ENCODE measurements at places on chromosomes 7 and 10.

DNA sequence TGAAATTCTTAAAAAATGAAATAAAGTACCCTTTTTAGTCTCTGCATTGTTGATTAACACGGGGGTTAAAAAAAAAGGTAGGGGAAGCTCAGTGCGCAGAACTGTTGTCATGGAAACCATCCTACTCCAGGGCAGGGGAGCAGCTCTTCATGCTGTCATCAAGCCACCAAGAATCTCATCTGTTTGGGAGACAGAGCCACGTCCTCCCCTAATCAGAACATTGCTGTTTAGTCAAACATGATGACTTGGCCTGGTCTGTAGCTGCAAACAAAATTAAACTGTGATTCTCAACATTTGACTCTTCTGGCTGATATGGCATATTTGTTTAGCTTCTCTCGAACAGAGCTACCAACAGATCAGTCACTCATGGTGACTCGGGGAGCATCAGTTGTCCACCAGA, 254.4 kb upstream of the KLF14 start:
- no peak for DNase-seq

DNA sequence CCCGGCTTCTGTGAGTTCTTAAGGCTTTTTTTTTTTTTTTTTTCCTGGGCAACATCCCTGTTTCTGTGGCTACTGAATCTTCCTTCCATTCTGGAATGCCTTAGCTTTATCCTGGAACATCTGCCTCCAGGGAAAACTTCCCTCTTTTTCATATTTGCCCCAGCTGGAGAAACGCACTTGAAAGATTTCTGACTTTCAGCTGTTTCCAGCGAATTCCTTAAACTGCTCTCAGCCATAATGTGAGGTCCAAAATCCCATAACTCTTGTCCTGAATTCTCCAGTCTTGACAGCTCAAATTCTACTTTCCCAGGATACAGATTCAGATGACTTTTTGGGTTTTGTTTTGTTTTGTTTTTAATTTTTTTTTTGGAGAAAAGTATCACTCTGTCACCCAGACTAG, 263.6 kb upstream of the AUTS2 start:
- DNase-seq = no peak

DNA sequence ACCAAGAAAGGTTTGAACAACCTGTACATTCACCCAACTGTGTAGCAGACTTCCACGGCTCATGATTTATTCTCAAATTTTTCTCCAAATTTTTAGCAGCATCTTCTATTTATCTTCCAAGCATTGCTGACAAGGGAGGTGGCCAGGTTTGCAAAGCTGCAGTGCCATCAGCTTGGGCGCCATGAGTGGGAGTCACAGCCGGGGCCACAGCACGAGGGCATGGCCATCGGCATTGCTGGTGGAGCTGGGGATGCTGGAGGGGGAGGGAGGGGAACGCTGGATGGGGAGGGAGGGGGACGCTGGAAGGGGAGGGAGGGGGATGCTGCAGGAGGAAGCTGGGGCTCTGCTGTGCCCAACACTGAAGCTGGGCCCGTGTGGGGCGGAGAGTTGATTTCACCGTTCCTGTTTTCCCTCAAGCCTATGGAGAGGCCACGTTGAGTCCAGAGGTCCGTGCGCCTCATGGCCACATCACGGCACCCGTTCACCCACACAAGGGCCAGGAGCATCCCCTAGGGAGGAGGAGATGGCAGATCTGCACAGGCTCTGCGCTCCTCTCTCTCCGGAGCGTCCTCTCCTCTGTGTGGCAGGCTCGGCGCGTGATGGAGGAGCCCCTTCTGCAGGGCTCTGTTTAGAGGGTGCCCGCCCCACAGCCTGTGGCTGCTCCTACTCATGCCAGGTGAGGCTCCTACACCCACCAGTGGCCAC, 520.2 kb downstream of the DNAJB6 start:
- no peak for DNase-seq

DNA sequence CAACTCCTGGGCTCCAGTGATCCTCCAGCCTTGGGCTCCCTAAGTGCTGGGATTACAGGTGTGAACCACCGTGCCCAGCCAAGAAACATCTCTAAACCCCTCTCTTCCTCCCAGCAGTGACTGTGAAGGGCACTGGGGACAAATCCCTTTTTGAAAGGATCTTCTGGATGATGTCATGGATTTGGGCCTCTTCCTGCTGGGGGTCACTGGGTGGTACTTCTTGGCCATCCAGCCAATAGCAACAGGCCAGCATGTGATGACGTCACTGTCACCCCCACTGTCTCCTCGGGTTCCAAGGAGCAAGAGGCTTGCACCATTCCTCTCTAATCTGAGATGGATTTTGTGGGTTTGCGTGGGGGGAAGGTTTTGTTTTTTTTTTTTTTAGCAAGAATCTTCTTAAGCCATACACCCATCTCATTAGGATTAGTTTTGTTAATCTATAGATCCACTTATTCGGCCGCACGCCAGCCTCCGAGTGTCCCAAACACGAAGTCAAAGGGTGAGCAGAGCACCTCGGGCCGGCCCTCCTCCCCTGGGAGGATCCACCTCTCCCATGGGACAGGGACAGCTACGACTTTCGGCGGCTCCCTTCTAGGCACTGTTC, 29.4 kb upstream of the TNRC18 start:
- DNase-seq = peak; percentile 80

GRCh38 chr7:114760477-114760876, 161.4 kb upstream of the MDFIC start:
- DNase-seq = no peak

- no peak for DNase-seq
Measured at GRCh38 chr10:86287966-86288579, 78.5 kb downstream of the GRID1 start.

- DNase-seq = no peak
Measured at GRCh38 chr10:48681740-48682139, 2.9 kb upstream of the WDFY4 start.

GRCh38 chr10:129179972-129180678, 286.9 kb upstream of the MGMT start:
- DNase-seq = no peak

GRCh38 chr7:20241911-20242261, 24.7 kb upstream of the MACC1 start:
- DNase-seq = no peak

DNA sequence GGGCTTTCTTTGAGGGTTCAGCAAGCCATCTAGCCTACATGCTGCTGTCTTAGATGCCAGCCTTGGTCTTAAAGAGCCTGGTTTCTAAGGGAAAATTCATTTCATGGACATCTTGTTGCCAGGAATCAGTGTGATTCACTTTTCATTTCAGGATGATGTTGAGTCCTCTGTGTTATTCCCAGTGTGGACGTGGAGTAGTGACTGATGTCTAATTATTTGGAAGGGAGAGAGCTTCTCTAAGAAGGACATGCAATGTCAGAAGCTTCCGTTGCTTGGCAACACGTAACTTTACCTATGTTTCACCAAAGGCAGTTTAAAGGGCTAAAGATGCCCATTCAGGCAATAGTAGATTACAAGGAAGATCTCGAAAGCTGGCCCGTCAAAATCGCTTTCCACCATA, 89.0 kb downstream of the PTPRE start:
- no peak for DNase-seq

DNA sequence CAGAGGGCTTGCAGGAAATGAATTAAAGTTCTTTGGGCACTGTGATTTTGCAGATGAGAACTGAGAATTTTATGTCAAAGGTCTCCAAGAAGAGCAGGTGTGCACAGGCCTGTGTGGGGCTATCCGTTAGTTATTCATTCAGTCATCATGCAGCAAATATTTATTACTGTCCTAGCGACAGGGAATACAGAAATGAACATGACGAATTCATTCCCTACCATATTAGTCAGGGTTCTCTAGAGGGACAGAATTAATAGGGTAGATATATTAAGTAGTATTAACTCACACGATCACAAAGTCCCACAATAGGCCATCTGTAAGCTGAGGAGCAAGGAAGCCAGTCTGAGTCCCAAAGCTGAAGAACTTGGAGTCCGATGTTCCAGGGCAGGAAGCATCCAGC, 2.9 kb upstream of the MMP21 start:
- no peak for DNase-seq

DNA sequence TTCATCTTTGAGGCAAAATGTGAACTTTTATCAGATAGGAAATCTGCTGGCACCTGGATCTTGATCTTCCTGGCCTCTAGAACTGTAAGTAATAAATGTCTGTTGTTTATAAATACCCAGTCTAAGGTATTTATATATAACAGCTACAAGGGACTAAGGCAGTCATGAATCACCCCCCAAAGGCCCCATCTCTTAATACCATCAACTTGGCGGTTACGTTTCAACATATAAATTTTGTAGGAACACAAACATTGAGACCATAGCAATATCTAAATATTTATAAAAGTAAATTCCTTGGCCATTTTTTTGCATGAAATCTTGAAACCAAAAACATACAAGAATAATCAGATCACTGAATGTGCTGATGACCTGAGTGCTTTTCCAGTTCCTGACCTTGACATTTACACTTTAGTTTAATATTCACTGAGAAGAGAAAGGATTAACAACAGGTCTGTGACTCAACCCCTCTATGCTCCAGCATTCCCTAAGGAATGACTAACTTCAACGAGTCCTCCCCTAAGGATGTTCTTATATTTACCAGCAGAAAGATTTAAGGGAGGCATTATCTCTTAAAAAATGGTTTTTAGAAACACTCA, 1438.5 kb upstream of the CELF2 start:
- no peak for DNase-seq

- no peak for DNase-seq
Measured at GRCh38 chr10:133608855-133609254, 17.7 kb downstream of the FRG2B start.

DNA sequence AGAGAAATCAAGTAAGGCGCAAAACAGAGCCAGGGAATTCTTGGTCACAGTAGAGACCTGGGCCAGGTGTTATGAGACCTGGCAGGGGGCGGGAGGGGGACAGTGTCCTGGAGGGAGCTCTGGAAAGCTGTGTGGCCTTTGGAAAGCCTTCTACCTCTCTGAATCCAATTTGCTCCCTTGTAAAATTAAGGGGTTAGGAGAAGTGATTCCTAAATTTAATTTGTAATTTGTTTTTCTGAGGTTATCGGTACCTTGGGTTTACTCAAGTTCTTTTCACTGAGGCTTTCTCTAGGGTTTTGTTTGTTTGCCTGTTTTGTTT, 920.8 kb downstream of the TYW1 start:
- no peak for DNase-seq

GRCh38 chr10:93113042-93113441, 39.3 kb downstream of the CYP26A1 start:
- DNase-seq = no peak

DNA sequence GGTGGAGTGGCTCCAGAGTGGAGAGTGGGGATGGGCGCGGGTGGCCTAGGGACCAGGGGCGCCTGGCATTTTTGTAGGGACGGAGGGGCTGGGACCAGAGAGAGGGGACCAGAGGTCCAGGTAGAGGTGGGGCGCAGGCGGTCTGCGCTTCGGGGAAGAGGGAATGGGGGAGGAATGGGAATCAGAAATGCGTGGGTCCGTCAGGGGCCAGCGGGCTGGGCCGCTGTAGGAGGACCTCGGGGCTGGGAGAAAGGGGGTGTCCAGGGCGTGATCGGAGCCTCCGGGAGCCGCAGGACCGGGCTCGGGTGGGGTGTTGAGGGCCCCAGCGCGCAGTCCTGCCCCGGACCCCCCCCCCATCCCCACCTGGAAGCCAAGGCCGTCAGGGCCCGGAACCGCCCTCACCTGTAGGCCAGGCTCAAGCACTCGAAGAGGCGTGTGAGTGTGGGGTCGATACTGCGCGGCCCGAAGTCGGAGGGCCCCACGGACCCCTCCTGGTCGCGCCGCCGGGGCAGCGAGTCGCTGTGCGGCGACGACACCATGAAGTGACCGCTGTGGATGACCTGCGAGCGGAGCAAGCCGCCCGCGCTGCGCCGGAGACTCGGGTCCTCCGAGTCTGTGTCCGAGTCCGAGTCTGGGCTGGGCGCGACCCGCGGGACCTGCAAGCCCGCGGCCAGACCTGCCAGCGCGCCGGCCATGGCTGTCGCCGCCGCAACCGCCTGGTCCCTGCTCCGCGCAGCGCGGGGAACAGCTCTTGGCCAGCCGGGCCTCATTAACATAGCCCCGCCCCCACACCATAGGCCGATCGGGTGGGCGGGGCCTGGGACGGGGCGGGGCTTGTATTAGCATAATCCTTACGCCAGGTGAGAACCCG, at the start of gene MLXIPL:
TSS of gene MLXIPL (minus strand) at position 725 of the 871 bp plus-strand sequence. CDS start at position 695, 30 bp downstream.
- DNase-seq = no peak

GRCh38 chr7:29194594-29195427, at the start of gene CHN2:
CHN2 (plus strand) TSS chr7:29194775.
- DNase-seq = peak; percentile 26

DNA sequence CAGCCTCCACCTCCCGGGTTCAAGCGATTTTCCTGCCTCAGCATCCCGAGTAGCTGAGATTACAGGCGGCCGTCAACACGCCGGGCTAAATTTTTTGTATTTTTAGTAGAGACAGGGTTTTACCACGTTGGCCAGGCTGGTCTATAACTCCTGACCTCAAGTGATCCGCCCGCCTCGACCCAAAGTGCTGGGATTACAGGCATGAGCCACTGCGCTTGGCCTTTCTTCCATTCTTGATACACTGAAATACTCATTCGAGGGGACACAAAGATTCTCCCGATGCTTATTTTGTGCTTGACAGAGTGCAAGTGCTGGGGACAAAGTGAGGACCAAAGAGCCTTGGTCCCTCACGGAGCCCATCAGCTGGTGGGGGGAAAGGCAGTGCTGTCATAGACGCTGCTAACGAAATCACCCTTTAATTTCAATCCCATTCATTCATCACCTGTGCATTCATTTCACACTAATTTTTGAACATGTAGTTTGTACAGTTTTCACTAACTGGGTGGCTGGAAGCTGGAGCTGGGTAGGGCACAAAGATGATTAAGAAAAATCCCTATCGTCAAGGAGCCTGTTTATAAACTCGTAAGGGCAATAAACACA, 621 bp upstream of the FAM133B start:
- DNase-seq = no peak

- peak; percentile 90 for DNase-seq
Measured at GRCh38 chr10:16717622-16718395, 99.4 kb downstream of the RSU1 start.
